ENCODE measurements at places on chromosomes 6 and 20.

- no peak for DNase-seq
Measured at GRCh38 chr6:158369241-158369640, 57.0 kb downstream of the TULP4 start.

- no peak for DNase-seq
Measured at GRCh38 chr6:152399399-152399798, 237.8 kb downstream of the SYNE1 start.

DNA sequence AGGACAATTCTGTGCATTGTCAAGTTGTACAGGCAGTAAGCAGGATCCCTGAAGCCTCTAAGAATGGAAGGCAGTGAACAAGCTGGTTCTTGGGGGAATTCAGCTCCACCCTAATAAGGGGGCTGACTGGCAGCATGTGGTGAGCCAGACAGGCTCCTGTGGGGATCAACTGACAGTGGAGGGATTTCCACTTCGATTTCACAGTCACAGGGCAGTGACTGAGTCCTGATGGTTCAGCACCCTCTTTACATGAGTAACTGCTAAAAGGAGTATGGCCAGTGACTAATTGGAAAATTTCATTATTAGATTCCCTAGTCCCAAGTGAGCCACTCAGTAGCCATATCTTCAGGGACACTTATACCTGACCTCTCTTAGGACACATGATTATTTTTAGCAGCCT, 78.4 kb downstream of the NDUFAF5 start:
- DNase-seq = no peak

GRCh38 chr6:111523484-111524167, 40.6 kb upstream of the REV3L start:
- peak; percentile 22 for DNase-seq

- DNase-seq = no peak
Measured at GRCh38 chr6:113978084-113978675, 7.2 kb upstream of the HDAC2 start.

DNA sequence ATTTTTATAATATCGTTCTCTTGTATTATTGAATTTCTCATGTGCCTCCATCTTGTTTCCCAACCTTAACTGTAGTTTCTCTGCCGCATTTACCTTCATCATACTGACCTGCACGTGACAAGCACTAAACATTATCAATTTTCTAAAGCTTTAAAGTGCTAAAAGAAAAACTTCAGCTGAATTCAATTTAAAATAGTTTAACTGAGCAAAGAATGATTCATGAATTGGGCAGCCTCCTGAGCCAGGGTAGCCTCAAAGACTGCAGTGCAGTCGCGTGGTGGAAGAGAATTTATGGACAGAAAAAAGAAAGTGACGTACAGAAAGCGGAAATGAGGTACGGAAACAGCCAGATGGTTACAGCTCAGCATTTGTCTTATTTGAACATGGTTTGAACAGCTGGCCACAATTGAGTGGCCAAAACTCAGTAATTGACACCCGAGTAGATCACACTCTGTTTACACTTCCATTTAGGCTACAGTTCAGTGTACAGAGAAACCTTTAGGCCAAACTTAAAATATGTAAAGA, 4.2 kb upstream of the ZDHHC14 start:
- DNase-seq = no peak
